Activated CD8-positive, alpha-beta memory T cell treated with anti-CD3 and anti-CD28 coated beads for 1 hour (primary cell): ENCODE measurements at places on chromosomes 1 and 21.

DNA sequence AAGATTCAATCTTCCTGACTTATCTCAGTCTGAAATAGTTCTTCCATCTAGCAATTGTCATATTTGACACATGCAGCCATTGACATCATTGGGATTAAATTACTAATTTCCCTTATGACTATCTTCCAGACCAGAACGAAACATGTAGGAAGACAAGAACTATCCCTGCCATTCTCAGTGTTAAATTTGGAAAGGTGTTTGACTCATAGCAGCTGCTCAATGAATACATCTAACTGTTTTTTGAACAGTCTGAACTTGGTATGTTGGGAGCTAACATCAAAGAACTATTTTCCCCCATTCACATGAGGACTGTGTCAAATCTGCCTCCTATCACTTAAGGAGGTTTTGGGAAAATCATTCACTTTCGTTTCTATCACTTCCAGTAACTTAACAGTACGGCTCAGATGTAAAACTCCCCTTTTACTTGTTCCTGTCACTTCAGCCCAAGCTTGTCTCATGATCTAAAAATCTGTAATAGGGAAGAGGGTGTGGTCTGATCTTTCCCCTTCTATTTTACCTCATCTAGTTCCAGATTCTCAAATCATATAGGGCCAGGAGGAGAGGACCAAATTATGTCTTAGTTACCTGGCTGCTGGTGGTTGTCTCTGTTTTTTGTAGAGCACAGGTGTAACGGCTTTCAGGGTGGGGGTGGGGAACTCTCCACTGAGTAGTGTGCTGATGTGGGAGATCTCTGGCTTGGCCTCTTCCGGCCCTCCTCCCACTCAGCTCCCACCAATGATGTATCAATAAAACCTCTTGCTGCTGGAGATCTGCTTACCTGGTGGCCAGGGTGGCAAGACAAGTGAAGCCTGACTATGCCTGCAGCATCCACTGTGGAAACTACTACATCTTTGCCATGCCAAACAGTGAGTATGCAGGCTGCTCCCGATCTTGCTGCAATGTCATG, 26.2 kb upstream of the SLAMF1 start:
- no peak for DNase-seq

DNA sequence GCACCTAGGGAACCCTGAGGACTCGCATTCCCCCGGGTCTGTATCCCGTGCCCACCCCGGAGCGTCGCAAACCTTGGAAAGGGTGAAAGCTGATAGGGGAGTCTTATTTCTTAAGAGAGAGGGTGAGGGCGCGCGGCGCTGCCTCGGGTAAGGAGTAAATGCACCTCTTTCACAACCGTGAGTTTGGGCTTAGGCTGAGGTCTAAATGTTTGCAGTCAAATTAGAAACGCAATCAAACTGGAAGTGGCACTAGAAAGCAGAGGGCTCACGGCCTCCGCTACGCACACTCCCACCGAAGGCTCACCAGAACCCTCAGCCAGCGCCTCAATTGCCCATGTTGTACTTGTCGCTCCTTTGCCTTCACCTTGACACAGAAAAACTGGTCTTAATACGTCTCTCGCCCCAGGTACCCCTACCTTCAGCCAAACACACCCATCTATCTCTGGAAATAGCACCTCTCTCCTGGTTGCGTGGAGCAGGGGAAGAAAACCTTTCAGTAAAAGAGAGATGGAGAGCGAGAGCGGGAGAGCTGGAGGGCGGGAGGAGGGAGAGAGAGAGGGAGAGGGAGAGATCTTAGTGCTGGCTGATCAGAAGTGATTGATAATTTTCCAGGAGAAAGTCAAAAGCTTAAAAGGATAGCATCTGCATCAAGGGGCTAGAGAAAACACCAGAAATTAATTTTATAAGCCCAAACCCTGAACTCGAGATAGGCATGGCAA, 1.7 kb upstream of the HLX start:
- DNase-seq, result no peak

GRCh38 chr1:11188381-11188780, 774 bp upstream of the ANGPTL7 start:
- DNase-seq, result no peak

DNA sequence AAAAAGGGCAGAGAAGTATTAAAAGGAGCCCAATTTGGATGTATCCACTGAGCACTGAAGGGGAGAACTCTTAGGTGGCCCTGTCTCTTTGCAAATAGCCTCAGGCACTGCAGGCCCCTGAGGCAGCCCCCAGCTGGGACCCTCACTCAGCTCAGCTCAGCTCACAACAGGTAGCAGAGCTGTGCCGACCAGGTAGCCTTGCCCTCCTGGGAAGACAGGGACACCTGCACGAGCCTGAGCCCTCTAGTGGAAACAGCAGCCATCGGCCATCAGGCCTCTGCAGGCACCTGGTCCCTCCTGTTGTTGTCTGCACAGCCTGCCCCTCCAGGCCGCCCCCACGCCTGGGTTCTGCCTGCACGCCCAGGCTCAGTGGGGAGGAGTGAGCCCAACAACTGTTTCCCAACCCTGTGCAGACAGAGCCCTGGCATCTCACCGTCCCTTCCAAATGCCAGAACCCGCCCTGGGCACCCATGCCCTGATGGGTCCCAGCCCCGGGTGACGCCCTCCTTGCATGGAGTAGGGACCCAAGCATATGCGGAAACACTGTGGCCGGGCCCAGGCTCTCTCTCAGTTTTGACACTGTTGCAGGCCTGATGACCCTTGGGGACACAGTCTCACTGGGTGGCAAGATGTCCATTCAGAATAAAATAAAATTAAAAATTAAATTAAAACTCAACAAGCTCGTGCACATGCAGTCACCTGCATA, 60.0 kb upstream of the AJAP1 start:
- DNase-seq, result no peak

- no peak for DNase-seq
Observed at GRCh38 chr1:58702261-58703141, 2.6 kb upstream of the MYSM1 start.

DNA sequence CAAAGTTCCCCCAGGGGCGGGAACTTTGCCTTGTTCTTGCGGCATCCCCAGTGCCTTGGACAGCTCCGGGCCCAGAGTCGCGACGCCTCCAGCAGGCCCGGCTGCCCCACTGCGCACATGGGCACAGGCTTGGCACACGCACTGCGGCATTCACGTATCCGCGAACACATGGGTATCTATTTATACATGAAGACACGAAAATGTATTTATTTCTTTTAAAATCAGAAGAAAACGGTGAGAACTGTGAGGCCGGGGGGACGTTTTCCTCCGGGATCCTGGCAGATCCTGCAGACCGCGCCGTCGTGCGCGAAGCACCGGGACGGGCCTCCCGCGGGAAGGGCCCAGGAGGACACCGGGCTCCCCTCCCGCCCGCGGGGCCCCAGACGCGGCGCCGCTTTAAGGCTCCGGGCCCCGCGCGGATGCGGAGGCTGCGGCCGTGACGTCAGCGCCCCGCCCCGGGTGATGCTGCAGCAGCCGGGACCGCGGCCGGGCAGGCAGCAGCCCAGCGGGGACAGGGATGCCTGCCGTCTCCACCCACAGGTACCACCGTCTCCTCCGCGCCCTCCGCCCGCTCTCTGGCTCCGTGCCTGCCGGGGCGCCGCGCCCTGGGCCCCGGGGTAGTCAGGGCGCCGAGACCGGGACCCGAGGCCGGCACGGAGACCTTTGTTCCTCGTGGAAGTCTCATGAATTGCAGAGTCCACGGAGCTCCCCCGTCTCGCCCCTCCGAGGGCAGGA, at the start of gene SLC45A1:
TSS of gene SLC45A1 (plus strand) at position 468 of the 735 bp plus-strand sequence. CDS start 6,216 bp downstream, outside the sequence.
- peak; percentile 74 for DNase-seq

GRCh38 chr1:31102501-31102950, 37.0 kb upstream of the PUM1 start:
- no peak for DNase-seq

GRCh38 chr1:16101623-16102022, 28.2 kb upstream of the FAM131C start:
- DNase-seq, result no peak

DNA sequence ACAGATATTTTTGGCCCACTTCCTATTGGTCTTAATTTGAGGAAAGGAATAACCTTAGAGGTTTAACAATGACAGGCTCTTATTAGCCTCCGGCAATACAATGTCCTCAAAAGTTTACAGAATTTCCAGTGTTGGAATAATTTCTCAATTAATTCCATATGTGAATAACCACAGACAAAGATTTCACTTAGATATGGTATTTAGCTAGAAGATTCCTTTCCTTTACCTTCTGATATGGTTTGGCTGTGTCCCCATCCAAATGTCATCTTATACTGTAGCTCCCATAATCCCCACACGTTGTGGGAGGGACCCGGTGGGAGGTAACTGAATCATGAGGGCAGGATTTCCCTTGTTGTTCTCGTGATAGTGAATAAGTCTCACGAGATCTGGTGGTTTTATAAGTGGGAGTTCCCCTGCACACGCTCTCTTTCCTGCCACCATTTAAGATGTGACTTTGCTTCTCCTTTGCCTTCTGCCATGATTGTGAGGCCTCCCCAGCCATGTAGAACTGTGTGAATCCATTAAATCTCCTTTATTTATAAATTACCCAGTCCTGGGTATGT, 54.9 kb upstream of the RGS7 start:
- no peak for DNase-seq

GRCh38 chr21:43985690-43986251, 26.3 kb upstream of the TRAPPC10 start:
- no peak for DNase-seq

DNA sequence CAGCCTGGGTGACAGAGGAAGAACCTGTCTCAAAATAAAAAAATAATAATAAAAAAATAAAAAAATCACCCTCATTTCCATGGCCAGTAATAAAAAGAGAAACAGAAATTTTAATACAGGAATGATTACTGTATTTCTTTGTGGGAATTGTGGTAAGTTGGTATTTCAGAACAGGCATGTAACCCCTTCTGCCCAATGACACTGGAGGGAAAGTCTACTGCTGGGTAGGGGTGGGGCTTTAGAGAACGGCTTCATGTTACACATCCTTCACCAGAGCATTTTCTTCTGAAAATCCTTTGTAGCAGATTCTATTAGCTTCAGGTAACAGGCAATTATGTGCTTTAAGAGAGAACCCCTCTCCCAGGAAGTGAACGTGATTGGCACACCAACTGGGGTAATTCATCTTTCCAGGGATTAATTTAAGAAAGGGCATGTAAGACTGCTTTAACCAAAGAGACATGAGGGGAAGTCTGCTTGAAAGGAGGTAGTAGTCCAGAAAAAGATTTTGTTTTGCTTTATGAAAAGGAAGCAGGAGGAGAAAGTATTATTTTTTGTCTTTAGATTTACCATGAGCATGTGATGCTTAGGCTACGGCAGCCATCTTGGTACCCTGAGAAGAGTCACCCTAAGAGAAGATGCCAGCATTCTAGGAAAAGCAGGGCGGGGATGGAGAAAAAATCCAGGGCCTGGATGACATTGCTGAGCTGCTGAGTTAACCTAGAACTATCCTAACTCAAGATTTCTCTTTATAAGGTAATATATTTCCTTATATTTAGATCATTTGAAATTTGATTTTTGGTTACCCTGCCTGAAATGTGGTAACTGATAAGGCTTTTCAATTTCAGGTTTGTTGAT, 57.7 kb upstream of the DPT start:
- no peak for DNase-seq

DNA sequence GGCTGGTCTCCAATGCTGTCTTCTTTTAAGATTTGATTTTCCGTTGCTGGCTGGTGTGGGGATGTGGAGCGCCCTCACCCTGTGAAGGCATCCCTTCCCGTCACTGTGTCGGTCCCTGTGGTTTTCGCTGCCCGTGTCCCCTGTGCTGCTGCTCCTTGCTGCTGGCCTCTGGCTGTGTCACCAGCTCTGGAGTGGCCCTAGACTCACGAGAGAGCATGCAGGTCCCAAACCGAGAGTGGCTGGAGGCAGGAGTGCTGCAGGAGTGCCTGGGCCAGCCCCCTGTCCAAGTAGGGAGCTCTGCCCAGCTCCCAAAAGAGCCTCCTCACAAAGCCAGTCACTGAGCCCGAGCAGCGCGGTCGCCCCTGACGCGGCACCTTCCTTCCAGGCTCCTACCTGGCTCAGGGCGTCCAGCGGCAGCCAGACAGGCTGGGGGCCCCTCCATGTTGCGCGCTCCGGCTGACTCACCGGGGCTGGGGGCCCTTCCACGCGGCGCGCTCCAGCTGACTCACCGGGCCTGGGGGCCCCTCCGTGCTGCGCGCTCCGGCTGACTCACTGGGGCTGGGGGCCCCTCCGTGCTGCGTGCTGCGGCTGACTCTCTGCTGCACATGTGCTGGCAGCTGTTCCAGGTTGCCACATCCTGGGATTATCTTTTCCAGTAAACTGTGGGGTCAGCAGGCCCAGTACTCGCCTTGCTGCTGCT, 106.7 kb upstream of the COL6A1 start:
- DNase-seq, result no peak

GRCh38 chr21:31110430-31110829, 72.2 kb upstream of the KRTAP19-8 start:
- no peak for DNase-seq

DNA sequence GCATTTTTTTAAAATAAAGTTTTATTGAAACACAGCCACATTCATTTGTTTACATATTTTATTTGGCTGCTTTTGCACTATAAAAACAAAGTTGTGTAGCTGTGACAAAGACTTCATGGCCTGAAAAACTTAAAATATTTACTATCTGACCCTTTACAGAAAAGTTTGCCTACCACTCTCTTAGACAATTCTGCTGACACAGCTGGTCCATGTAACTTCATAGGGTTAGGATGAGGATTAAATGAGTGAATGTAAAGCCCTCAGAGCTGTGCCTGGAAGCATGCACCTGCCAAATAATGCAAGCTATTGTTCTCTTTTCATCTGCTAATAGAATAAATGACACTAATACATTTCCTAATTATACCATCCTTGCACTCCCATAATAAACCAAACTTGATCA, 67.7 kb downstream of the FCRL5 start:
- DNase-seq, result no peak

GRCh38 chr21:45029298-45029947, 45.0 kb upstream of the ADARB1 start:
- no peak for DNase-seq

DNA sequence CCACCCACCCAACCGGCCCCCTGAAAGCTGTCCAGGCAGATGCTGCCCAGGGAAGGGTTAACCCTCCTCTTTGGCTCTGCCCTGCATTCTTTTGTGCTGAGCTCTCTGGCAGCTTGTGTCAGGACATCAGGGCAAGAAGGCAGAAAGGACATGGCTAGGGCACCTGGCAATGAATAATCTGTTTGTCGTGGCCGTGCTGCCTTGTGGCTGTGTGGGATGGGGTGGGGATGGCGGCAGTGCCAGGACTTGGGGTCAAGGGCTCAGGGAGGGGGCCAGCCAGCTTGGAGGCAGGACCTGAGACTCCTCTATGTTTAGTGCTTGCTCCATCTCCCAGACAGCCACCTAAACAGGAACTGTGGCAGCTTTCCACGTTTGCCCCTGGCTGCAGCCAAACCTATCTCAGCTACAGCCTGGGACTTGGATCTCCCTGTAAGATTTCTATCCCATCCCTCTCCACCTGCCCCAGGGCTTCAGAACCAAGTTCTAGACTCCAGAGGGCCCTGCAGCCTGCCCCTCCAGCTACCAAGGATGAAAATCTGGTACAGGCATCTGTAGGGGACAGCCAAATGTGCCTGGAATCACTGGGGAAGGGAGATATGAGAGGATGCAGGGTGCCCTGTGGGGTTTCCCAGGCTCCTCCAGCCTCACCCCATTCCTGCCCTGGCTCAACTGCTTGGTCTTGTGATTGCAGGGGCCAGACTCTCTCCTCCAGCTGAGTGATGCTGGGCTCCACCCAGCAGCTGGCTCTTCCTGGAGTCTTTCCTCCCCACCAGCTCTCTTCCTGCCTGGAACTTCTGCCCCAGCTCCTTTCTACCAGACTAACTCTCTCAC, 9.6 kb upstream of the GPR37L1 start:
- no peak for DNase-seq
